Right kidney (tissue), 9 donors: ENCODE measurements at places on chromosomes 5 and 9.

GRCh38 chr5:170747851-170748250 lies 35.7 kb upstream of the GABRP start:
- no peak for DNase-seq

GRCh38 chr9:110143950-110144545 lies 63.9 kb downstream of the C9orf152 start:
- DNase-seq = no peak

GRCh38 chr9:123296174-123296573 lies 27.8 kb upstream of the STRBP start:
- DNase-seq = no peak

DNA sequence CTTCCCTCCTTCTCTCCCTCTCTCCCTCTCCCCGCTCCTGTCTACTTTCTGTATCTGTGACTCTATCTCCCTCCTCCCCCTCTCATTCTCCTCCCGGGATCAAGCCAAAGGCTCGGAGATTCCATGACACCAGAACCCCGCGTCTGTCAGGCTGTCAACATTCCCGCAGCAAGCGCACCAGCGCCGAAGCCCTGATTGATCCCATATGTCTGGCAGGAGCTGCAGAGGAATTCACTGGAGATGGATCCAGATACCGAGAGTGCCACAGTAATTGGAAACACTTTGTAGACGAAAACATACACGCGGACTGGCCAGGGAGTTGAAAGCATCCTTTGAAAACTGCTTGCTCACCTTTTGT lies 300 bp upstream of the SVEP1 start:
- DNase-seq = no peak

DNA sequence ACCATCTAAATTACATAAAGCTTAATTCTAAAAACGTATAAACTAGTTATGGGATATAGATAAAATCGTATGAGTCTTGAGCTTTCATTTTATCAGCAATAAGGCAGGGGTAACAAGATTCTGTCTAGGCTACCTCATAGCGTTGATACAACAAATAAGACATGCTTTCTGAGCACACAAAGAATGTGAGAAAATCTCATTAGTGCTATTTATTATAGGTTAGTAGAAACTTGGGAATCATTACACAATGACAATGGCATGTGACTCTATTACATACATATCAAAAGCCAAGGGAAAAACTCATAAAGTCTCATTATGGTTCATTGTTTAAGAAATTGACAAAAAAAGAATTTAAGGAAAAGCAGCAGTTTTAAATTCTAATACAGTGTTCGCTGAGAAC lies 448.6 kb downstream of the PLK2 start:
- no peak for DNase-seq

DNA sequence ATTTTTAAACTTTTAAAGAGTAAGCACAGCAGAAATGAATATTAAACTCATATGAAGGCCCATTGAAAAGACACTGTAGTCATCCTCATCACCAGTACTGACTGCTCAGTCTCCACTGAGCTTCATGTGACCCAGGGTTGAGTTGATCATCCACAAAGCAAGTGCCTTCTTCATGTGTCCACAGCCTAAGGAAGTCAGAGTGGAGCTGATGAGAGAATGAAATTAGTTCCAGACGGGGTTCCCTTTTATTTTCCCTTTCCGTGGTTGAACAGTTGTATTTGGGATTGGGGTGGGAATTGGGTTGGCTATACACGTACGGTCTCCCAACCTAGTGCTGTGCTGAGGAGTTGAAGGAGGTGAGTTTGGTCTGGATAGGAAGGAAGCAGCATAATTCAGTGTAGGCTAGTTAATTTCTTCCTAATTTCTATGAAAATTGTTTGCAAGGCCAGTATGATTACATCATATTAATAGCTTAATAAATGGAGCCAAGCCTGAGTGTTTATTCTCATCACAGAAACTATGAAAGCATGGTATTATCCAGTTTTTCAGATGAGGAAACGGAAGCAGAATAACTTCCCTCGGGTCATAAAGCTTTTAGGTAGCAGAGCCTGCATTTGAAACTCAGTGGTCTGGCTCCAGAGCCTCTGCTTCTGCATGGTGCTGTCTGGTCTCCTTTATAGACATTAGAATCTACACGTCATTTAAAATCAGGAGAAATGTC lies 103.9 kb upstream of the DMRT1 start:
- no peak for DNase-seq

DNA sequence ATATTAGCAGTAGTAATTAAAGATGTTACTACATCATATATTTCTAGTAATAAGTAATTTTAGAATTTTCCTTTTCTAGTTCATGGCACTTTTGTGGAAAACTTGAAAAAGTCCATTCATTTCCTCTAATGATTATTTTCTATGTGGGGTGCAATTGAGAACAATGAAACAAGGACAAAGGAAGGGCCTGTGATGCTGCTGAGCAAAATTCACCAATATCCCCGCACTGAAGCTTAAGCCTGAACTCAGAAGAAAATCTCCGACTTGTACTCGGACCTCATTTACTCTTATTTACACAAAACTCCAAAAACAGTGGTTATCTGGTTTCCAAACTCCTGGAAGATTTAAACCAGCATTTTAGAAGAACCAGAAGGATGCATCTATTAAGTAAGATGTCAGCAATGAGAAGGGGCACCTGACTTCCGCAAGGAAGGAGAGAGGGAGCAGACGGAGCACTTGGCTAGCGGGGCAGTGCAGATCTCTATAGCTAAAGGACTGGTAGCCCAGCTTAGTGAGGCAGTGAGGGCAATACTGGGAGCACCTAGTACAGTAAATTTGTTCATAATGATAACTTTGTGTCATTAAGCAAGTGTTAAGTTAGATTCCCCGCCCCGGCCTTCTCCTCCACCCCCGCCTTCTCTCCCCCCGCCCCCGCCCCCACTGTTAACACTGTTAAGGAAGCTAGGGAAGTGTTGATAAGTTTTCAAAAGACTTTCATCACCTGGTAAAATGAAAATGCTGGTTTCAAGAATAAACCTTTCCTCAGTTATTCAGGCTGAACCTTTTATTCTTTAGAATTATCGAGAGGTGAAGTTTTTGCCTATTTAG lies 123.3 kb downstream of the ZSWIM6 start:
- no peak for DNase-seq

- DNase-seq = no peak
These were observed 881 bp downstream of the SUB1 start for GRCh38 chr5:32586276-32586599.

DNA sequence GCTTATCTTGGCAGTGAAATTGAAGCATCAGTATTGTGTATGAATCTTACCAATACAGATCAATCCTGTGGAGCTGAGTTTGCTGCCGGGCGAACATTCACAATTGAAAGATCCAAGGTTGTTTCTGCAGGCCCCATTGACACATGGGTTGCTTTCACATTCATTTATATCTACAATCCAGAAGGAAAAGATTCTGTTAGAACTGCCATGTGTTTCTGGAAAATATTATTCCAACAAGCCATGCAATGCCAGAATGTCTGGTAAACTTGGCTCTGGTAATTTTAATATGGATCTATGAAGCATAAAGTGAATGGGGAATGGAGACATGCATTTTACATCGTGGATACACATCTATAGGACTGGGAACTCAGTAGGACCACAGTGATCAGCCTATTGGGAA lies 180.8 kb downstream of the FBN2 start:
- DNase-seq = no peak

- no peak for DNase-seq
These were observed 621 bp downstream of the SEC16A start for GRCh38 chr9:136482046-136482792.

DNA sequence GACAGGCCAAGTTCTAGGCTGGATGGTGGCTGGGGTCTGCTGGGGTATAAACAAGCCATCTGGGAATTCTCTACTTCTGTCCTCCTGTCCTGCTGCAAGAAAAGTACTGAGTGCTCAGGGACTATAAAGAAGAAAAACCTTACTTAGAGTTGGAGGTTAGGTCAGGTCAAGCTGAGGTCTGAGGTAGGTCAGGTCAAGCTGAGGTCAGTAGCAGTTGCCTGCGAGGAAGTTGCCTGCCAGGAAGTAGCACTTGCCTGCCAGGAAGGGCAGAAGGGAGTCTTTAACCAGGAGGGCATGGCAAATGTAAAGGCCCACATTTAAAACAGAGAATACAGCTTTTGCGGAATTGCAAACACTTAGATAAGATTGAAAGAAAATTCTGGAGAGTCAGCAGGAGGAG lies 51.3 kb upstream of the PRLR start:
- DNase-seq = no peak

- DNase-seq = peak; percentile 56
These were observed 49.6 kb upstream of the KIF2A start for GRCh38 chr5:62256161-62257019.

DNA sequence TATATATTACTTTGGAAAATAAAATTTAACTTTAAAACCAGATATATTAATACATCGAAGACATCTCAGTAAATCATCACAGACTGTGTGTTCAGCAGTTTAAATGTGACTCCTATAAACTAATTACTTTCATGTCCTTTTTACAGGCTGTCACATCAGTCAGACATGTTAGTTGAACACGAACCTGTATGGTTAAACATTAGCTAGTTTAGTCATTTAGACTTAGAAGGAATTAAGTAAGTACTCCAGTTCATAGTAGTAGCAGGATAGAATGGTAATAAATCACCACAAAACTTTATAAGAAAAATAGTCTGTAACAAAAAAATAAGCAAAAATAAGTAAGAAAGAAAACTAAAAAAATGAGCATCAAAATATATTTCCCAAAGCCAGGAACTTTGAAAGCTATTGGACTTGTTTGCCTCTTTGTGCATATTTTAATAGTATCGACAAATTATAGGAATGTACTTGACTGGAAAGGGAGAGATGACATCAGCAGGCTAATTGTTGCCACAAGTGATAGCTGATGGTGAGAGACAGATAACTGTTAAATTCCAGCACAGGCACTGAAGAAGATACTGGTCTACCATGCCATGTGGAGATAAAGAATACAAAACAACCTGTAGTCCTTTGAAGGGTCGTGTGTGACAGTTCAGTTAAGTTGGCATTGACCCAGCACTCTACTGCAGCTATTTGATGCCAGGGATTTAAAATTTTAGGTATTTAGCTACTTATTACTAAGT lies 83.9 kb downstream of the RIC1 start:
- DNase-seq = no peak

GRCh38 chr5:89901346-89901745 lies 508.2 kb downstream of the CETN3 start:
- no peak for DNase-seq

- peak; percentile 42 for DNase-seq
These were observed 1.3 kb downstream of the ARAP3 start for GRCh38 chr5:141680751-141681201.

GRCh38 chr9:86238861-86239770 lies 20.3 kb downstream of the C9orf153 start:
- no peak for DNase-seq

DNA sequence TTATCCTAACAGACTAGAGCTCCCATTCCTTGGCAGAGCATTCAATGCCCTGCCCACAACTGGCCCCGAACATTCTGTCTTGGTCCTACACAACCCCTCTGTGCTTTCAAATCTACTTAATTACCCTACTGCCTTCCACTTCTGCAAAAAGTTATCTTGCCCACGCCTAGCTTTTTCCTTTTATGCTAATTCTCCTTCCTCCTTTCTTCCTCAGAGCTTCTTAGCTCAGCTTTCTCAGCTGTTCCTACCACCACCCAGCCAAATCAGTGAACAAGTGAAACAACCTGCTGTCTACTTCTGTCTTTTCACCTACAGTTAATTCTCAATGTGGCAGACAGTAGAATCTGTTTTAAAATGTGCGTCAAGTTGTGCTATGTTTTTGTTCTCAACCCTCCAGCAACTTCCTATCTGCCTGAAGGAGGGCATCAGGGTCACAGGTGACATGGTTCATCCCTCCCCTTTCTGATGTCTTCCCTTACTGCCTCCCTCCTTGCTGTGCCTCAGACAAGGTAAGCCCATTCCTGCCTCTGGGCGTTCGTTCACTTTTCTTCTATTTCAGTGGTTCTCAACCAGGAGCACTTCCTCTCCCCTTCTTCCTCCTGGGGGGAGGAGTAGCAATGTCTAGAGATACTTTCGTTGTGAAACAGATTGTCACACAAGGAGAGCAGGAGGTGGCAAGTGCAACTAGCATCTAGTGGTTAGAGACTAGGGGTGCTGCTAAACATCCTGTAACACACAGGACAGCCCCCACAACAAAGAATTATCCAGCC lies 1.3 kb upstream of the REEP5 start:
- no peak for DNase-seq

GRCh38 chr9:112531666-112532282 lies 45.1 kb downstream of the KIAA1958 start:
- no peak for DNase-seq

- no peak for DNase-seq
These were observed 20.5 kb upstream of the TXN start for GRCh38 chr9:110276781-110277180.

- DNase-seq = peak; percentile 32
These were observed at the start of gene ADGRD2 for GRCh38 chr9:124450241-124450924. Gene ADGRD2, plus strand, starts transcription at chr9:124450451. Its CDS starts 1,216 bp downstream, at chr9:124451667.

DNA sequence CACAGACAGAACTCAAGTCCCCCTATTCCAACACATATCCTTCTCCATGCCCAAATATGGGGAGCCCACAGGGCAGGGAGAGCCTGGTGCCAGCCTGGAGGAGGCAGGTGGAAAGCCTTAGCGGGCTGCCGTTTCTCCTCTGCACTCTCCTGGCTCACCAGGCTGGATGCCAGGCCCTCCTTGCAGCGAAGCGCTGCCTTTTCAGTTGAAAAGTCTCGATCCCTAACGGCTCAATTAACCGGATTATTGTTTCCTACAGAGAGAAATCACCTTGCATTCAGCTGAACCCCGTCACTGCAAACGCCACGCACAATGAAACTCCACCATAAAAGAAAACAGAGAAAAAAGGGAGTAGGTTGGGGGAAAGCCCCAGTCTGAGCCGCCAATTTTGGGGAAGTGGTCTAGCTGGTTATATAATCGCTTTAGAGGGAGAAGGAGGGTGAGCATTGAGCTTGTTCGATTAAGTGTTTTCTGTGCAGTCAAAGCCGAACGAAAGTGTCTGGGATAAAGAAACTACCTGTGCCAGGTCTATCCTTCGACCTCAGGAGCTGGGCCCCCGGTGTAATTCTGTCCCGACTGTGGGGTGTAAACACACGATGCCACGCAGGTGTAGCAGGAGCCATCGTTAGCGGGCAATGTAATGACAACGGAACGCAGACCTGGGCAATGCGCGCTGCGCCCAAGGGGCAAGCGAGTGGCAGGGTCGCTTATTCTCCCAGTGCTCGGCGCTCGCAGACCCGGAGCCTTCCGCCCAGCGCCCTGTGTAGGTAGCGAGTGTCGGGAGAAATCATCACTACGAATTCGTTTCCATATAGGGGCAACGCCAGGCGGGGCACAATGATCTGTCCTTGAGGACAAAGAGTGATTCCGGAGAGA lies 3.8 kb downstream of the BARHL1 start:
- peak; percentile 63 for DNase-seq

DNA sequence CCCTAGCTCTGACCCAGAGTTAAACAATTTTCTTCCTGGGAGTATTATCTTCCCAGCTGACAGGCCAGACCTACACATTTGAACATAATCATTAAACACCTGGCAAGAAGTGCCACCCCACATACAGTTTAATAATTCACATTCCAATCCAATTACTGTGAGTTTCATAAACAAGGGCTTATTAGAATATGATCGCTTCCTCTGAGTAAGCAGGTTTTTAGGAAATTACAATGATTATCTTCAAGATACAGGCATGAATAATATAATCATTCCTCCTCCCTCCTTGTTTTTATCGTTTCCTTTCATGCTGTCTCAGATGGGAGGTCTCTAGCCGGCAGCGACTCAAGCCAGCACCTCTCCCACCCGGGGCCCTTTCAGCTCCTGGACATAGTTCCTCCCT lies 15.8 kb upstream of the KIF4B start:
- DNase-seq = no peak

- no peak for DNase-seq
These were observed 252.7 kb downstream of the CEMIP2 start for GRCh38 chr9:71515626-71516025.

GRCh38 chr5:154627698-154628678 lies 127.2 kb upstream of the LARP1 start:
- DNase-seq = no peak

- DNase-seq = no peak
These were observed 4.0 kb downstream of the GADD45G start for GRCh38 chr9:89608641-89609335.
